ENCODE measurements at places on chromosomes 5 and 9.

DNA sequence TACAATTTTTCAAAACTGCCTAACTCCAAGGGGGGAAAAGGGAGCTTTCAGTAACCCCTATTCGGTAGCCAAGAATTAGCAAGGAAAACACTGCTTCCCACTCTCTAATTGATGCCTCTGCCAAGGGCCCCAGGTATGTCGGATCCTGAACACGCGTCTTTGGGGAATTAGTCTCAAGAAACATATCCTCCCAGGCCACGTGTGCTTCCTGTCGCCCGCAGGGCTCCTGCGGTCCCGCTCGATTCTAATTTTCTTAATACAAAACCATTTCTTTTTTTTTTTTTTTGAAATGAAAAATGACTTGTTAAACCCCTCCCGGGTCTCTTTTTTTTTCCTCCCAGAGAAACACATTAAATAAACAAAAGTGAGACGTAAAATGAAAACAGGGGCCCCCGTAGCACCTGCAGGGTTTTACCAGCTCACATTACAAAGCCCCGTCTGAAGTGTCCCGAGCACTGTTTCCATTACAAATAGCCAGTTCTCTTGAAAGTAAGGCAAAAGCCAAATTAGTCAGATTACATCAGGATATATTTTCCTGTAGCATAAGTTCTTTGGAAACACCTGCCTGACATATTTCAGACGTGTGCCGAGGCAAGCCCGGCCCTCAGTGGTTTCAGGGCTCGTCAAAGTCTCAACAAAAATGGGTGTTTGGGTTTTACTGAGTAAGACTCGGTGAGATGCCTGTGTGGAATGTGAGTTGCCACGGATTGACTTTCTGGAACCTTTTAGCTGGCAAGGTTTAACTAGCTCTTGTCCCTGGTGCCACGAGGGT, 21.5 kb downstream of the SMIM23 start:
- DNase-seq: no peak

GRCh38 chr5:138650196-138650595, 75.0 kb upstream of the HSPA9 start:
- DNase-seq: no peak

DNA sequence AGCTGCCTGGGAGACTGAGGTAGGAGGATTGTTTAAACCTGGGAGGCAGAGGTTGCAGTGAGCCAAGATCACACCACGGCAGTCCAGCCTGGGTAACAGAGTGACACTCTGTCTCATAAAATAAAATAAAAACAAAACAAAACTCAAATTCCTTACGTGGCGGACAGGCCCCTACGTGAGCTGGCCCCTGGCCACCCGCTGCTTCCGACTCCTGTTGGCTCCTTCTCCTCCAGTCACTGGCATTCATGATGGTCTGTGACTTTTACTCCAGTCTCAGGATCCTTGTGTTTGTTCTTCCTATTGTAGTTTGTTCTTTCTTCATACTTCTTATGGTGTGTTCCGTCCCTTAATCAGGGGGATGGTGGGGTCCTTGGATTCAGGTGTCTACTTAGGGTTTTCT, 28.5 kb upstream of the ZFR start:
- DNase-seq: no peak

DNA sequence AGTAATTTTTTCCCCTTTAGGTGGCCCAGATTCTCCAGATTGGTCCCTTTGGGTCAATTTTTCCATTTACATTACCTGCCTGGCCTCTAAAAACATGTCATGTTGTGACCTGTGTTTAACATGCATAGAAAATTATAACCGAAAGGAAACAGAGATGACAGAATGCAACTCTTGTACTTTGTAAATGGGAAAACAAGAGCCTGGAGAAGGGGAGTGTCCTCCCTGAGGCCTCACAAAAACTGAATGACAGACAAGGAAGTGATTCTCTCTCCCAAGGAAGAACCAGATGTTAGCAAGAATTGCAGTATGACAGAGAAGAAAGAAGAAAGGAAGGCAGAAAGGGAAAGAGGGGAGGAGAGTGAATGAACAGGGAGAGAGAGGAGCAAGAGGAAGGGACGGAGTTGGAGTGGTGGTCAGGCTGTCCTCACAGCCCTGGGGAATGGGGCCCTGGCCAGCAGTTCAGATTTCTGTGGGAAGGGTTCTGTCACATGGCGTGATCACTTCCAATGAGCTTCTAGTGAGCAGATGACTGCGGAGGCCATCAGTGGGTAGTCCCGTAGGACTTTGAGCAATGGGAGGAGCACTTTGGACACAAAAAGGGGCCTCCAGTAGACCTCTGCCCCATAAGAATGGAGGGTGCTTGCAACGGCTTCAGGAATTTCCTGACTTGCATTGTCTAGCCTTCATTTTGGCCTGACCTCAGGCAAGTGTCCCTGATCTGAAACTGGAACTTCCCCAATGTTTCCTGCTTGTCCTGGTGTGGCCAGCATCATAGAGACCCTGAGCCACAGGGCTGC, 31.6 kb downstream of the ABLIM3 start:
- DNase-seq: no peak

GRCh38 chr9:84711936-84712335, 42.4 kb downstream of the NTRK2 start:
- DNase-seq: peak; percentile 60

GRCh38 chr5:143679777-143680176, 132.2 kb upstream of the HMHB1 start:
- DNase-seq: no peak

All from substantia nigra (tissue), 51 donors.